Mesothelial cell of epicardium (in vitro differentiated cells): ENCODE measurements at places on chromosomes 5 and 9.

DNA sequence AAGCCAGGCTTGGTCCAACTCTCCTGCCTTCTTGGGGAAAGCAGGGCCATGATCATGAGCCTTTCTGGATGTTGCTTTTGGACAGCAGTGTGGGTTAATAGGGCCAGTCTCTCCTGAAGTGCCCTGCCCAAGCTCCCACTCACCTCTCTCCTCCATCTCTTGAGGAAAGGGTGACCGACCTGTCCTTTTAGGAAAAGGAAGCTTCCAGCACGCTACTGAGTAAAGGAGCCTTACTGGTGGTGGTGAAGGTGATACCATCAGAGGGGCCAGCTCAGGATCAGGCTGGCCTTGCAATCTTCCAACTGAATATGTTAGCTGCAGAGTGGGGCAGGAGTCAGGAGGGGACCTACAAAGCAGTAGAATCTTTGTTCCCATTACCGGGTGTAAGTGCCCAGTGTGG, 2.2 kb upstream of the RGS3 start:
- no peak for DNase-seq

- DNase-seq, result no peak
Observed at GRCh38 chr5:79630444-79630843, 18.2 kb downstream of the TENT2 start.

DNA sequence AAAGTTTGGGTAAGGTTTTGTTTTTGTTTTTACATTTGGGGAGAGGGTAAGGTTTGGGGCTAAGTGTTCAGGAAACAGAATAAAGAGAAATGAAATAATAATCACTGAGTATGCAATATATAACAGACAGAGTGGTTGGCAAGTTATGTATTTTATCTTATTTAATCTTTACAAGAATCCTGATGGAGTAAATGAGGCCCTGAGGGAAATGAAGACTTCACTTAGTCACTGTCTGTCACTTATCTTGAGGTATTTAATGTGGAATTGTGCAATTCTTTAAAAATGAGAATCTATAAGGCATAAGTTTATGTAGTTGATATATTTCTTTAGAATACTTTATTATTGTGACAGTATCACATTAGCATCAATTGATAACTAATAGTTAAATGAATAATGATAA, 48.1 kb downstream of the TEK start:
- DNase-seq, result no peak

- DNase-seq, result no peak
Observed at GRCh38 chr9:128835246-128836210, 5.9 kb upstream of the SPOUT1 start.

- DNase-seq, result no peak
Observed at GRCh38 chr5:10432059-10433008, 9.3 kb upstream of the ROPN1L start.

GRCh38 chr5:121399879-121400278, 451.8 kb upstream of the FTMT start:
- DNase-seq, result no peak

- DNase-seq, result no peak
Observed at GRCh38 chr5:5699062-5699461, 276.6 kb downstream of the ICE1 start.

DNA sequence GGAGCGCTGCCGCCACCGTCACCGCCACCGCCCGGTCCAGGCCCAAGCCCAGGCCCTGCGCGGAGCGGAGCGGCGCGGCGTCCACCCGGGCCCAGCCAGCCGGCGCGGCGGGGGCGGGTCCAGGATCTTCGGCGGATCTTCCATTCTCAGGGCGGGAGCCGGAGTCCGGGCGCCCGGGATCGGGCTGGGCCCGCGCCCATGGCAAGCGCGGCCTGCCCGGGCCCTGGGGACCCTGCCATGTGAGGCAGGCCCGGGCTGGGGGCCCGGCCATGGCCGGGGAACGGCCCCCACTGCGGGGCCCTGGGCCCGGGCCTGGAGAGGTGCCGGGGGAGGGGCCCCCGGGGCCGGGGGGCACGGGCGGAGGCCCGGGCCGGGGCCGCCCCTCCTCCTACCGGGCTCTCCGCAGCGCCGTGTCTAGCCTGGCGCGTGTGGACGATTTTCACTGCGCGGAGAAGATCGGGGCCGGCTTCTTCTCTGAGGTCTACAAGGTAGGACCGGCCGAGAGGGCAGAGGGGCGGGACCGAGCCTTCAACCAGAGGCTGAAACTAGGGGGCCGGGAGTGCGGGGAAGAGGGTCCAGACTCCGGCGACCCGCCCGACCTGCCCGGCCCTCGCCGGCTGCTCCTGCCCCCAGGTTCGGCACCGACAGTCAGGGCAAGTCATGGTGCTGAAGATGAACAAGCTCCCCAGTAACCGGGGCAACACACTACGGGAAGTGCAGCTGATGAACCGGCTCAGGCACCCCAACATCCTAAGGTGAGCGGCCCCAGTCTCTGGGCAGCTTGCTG, 482 bp downstream of the TESK1 start:
- DNase-seq, result peak; percentile 51

DNA sequence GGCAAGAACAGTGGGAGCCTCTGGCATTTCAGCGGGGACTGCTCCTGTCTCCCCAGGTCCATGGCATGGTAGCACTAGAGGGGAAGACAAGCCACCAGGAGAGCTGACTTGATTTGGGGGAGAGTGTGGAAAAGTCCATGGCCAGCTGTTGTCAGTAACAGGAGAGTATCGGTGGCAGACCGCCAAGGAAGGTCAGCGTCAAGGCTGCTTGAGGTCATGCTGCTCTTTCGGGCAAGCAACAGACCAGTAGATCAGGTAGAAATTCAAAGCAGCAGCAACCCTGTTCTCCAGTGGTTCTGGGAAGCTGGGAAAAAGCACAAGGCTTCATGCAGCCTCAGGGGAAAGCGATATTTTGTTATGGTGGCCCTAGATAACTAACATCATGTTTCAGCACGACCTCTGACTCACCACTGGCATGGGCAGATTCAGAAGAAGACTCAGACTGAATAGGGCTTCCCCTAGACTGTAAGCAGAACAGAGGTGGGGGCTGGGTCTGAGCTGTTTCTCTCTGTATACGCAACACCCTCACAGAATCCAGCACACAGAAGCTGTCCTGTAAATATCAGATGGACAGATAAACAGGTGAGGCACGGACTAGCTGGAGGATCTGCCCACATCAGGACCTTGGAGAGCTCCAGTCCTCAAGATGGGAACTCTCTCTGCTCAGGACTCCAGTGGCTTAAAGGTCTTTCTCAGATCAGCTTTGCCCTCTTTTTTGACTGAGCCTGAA, 35.2 kb upstream of the PLEKHG4B start:
- no peak for DNase-seq

DNA sequence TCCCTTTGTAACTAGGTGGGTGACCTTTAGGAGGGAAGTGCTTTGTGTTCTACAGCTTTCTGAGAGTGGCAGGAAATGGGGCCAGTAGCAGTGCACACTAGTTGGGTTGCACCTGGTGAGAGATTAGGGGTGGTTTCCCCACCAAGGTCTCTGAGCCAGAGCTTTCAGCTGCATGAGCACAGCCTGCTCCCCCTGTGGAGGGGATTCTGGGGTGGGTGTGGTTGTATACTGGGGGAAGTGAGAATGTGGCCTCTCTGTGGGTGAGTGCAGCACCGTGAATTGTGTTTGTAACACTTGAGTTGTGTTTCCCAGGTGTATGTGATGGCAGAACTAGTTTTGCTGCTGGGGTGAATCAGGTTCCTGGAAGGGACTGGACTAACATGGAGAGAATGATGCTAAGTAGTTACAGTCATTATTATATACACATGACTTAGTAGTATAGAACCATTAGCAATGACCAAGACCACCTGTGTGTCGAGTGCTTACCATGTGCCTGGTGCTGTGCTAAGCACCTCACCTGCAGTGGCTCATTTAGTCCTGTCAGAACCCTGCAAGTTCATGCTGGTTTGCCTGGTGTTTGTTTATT, 11.8 kb upstream of the CXXC5 start:
- DNase-seq, result no peak

GRCh38 chr9:132309056-132309455, 45.7 kb downstream of the SETX start:
- DNase-seq, result no peak

GRCh38 chr5:40288800-40289485, 390.8 kb upstream of the PTGER4 start:
- no peak for DNase-seq

- no peak for DNase-seq
Observed at GRCh38 chr5:132095424-132095972, 21.9 kb downstream of the CSF2 start.

GRCh38 chr9:109010746-109011145, 2.6 kb downstream of the CTNNAL1 start:
- DNase-seq, result no peak

DNA sequence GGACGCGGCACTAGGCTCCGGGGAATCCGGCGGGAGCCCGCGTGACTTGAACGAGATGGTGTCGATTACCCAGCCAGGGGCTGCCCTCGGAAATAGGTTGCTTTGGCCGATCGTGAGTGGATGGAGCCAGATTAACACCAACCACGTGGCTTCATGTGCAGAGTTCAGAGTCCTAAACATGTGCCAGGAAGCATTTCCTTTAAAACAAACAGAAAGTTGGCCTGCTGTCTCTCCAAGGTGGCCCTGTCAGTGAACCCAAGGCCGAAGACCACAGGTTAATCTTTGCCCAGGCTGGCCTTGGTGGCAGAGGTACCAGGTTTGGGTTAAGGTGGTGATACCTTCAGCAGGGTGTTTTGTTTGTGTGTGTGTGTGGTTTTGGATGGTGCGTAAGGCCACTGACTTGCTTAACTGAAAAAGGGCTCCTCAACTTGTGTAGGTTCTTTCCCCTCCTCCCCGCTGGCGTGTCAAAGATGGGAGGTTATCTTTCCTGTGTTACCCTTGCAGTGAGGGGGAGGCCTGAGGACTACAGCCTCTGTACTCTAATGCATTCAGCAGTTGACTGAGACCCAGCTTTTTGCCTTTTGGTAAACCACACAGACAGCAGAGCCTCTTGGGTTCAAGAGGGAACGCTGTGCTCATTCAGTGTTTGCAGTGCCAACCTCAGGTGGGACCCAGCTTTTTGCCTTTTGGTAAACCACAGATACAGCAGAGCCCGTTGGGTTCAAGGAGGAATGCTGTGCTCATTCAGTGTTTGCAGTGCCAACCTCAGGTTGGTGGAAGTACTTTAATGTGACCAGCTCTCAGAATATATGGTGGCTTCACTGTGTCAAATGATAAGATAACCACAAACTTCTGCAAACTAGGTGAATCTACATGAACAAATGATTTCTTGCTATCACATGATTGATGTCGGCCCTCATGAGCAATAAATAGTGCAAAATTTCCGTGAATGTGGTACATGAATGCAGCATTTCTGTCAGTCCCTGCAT, 1.4 kb downstream of the IQGAP2 start:
- no peak for DNase-seq

GRCh38 chr9:115191667-115192066, 73.7 kb upstream of the TNC start:
- no peak for DNase-seq

DNA sequence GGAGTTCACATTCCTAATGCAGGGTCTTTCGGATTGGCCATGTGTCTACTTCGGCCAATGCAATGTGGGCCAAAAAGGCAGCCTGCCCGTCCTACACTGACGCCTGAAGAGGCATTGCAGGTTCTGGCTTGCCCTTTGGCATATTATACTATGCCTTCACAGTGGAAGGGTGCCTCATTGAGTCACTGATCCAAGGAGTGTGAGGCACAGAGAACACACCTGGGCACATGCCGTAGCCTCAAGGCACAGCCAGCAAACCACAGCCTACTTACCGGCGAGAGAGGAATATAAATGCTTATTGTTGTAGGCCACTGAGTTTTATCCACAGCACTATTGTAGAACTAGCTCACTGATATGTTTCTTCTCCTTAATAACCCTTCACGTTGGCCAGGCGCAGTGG, 409.6 kb downstream of the GADD45G start:
- no peak for DNase-seq
